ENCODE measurements at places on chromosomes 5 and 9.

DNA sequence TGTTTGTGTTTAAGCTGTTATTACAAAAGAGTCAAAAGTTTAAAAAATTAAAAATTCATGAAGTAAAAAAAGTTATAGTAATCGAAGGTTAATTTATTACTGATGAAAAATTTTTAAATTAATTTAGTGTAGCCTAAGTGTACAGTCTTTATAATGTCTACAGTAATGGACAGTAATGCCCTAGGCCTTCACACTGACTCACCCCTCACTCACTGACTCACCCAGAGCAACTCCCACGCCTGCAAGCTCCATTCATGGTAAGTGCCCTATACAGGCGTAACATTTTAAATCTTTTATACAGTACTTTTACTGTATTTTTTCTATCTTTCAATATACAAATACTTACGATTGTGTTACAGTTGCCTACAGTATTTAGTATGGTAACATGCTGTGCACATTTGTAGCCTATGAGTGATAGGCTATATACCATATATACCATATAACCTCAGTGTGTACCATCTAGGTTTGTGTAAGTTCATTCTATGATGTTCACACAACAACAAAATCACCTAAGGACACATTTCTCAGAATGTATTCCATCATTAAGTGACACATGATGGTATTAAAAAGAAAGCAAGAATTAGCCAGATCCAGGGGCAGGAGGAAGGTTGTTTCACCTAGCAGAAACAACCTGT is 40.1 kb downstream of the DCAF10 start:
- DNase-seq = peak; percentile 84

- DNase-seq = no peak
These were observed 43.1 kb downstream of the ROPN1L start for GRCh38 chr5:10484774-10485141.

DNA sequence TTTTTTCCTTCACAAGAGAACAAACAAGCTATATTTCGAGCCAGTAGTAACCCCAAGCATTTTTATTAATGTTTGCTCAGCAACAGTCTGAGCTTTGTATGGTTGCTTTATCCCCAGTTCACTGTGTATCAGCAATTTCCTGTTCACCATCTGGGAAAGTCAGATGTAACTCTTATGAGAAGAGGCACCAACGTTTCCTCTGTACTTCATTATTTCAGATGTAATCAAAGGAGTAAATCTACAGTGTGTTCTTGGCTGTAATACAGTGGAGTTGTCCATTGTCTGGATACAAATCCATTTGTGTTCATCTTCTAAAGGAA is 340.2 kb downstream of the ARRDC3 start:
- DNase-seq = no peak

DNA sequence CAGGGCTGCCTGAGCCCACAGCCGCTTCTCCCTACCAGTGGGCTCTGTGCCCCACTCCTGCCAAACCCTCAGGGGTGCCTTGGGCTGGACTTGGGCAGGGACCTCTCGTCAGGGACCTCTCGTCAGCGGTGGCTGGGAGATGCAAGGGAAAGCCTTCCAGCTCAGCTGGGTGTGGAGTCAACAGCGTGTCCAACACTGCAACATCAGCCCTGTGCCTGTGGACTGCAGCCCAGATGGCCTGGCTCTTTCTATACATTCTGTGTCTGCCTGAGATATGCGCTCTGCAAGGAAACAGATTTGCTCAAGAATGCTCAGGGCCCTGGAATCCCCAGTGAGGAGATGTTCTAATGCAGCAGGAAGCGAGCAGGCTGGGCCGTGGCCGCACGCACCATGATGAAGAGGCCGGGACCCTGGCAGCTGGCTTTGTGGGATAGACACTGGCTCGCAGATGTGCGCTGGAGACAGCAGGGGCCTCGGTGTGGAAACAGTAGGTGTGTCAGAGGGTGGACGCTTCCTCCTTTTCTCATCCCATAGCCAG is 85.0 kb upstream of the COL5A1 start:
- DNase-seq = no peak

Data from M059J (cell line).